Temporal lobe (tissue), 4 donors: ENCODE measurements at places on chromosomes 6 and 20. TPM values are rescaled to one million over a fixed set of nuclear protein-coding genes. Genes with fewer than 3 reads are reported as not detected.

The PSORS1C2 gene
- total RNA-seq, result not detected

The SLC39A7 gene
- total RNA-seq, result 38.4 TPM

The PHF3 gene
- total RNA-seq, result 73.8 TPM

The CD93 gene
- 11.3 TPM for total RNA-seq

The C20orf141 gene
- not detected for total RNA-seq

The YWHAB gene
- 138 TPM for total RNA-seq

The RAB32 gene
- 4.9 TPM for total RNA-seq

The RBL1 gene
- total RNA-seq, result 12.8 TPM

The POPDC3 gene
- total RNA-seq, result 7.4 TPM

The ZSCAN12 gene
- total RNA-seq, result 15.2 TPM

The TRIM15 gene
- total RNA-seq, result not detected

The LIN28B gene
- 0.25 TPM for total RNA-seq

The SLPI gene
- total RNA-seq, result not detected

The RIPPLY2 gene
- 8.1 TPM for total RNA-seq

The SIRPD gene
- not detected for total RNA-seq
